ENCODE measurements at places on chromosomes 11 and 22.

- no peak for DNase-seq
- no peaks in the 10 kb centered on the region for H3K4me1 ChIP-seq
- no peak overlapping the region for H3K27ac ChIP-seq
- peaks cover 27% of the 10 kb centered on the region for H3K27me3 ChIP-seq
- H3K4me3 ChIP-seq, result no peak overlapping the region
These were observed 24.6 kb upstream of the DGAT2 start for GRCh38 chr11:75743711-75744563.

DNA sequence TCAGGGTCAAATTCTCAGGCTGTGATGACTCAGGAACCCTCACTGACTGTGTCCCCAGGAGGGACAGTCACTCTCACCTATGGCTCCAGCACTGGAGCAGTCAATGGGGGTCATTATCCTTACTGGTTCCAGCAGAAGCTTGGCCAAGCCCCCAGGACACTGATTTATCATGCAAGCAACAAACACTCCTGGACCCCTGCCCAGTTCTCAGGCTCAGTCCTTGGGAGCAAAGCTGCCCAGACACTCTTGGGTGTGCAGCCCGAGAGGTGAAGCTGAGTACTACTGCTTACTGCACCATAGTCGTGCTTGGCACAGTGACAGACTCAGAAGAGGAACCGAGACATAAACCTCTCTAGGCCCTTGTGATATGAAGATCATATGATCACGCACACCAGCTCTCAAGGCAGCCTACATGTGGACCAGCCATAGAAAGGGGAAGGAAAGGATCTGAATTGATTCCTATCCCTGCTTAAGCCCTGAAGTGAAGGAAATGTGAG, 58.2 kb downstream of the ZNF280B start:
- peaks cover 2% of the 10 kb centered on the region for H3K4me1 ChIP-seq
- H3K4me3 ChIP-seq, result no peak overlapping the region
- no peak overlapping the region for H3K27ac ChIP-seq

DNA sequence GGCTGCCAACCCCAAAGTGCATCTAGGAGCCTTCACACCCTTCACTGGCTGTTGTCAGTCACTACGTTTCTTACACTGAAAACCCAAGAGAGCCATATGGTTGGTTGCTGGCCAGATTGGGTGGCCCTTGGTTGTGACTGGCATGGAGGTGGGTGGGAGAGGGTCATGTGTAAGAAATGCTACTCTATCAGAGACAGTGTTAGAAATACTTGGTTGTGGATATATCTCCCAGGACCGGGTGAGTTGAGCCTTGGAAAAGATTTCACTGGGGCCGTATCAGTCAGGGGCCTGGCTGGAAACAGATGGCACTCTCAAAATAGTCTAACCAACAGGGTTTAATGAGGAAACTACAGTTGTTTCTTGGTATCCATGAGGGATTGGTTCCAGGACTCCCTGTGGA, 15.2 kb downstream of the ENDOD1 start:
- no peak overlapping the region for H3K4me3 ChIP-seq
- H3K4me1 ChIP-seq, result peaks cover 42% of the 10 kb centered on the region
- no peaks in the 10 kb centered on the region for H3K27me3 ChIP-seq
- no peak for DNase-seq

DNA sequence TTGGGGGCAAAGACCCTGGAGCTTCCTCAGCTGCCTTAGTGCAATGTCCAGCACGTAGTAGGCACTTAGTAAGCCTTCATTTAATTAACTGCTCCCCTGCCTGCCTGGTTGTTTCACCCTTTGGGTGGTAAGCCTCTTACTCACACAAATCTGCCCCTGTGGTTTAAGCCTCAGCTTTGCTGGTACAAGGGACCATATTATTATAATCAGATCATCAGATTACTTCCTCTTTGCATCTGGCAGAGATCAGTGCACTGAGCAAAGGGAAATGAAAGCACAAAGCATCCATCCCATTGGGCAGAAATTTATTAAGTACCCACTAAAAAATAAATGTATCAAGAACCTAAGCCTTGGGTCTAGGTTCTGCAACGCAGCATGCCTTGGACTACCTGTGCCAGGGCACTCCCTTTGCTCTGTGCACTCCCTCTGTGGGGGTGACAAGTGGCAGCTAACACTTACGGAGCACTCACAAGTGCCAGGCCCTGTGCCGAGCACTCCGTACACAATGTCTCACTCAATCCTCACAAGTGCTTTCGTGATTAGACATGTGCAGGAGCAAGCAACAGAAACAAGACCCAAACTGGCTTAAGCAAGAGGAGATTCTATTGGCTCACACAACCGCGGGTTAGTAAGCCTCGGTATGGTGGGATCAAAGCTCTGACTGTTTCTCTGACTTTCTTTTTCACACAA, 34.9 kb upstream of the DAGLA start:
- no peak for DNase-seq
- no peaks in the 10 kb centered on the region for H3K4me1 ChIP-seq
- no peaks in the 10 kb centered on the region for H3K36me3 ChIP-seq
- no peaks in the 10 kb centered on the region for H3K27me3 ChIP-seq
- no peak overlapping the region for H3K4me3 ChIP-seq

DNA sequence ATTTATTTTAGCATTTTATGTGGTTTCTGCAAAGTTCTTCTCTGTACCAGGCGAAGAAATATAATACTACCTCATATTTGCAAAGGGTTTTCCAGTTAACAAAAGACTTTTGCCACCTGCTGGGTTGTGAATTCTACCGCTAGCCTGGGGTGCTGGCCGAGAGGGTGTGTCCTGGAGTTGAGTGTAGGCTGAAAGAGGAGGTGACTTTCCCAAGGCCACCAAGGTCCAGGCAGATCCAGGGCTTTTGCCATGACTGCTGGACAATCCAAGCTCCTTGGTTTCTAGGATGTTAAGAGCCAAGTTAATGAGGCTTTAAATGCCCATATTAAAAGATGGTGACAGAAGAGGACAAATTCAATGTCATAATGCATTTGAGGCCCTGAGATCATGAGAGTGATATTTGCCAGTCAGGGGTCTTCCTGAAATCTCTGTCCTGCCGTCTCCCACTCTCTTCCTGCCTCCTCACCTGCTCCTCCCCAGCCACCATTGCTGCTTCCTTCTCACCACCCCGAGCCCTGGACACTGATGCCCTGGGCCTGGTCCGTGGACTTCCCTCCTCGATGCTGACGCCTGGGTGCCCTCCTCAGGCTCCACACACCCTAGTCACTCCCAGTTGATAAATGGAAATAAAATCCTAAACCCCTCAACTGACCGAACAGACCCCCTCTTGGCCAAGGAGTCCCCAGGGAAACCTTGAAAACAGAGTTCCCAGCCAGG, 825.6 kb downstream of the TBC1D22A start:
- H3K4me1 ChIP-seq, result no peaks in the 10 kb centered on the region
- no peak overlapping the region for H3K27ac ChIP-seq
- no peak for DNase-seq
- H3K4me3 ChIP-seq, result no peak overlapping the region
- H3K27me3 ChIP-seq, result no peaks in the 10 kb centered on the region
- no peaks in the 10 kb centered on the region for H3K36me3 ChIP-seq

- peaks cover 7% of the 10 kb centered on the region for H3K4me1 ChIP-seq
- H3K36me3 ChIP-seq, result peaks cover 4% of the 10 kb centered on the region
- H3K27ac ChIP-seq, result no peak overlapping the region
- H3K4me3 ChIP-seq, result no peak overlapping the region
These were observed 94.3 kb upstream of the BMAL1 start for GRCh38 chr11:13183094-13183825.

DNA sequence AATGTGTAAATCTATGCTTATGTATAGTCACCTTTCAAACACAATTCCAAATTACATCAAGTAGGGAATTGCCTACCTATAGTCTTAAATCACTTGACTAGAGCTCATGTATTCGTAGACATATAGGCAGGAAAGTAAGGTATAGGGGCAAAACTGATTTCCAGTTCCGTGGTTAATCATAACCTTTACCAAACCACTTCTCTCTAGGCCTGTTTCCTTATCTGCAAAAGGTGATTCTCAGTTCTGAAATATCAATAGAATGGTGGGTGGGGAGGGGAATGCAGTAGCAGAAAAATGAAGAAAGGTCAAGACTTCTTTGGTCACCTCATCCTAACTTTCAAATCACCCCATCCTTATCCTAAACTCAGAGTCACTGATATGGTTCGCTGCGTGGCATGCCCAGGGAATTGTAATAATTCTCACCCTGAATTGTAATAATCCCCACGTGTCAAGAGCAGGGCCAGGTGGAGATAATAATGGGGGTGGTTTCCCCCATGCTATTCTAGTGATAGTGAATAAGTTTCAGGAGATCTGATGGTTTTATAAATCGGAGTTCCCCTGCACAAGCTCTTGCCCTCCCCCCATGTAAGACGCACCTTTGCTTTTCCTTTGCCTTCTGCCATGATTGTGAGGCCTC, 1.9 kb upstream of the ANO5 start:
- peaks cover 8% of the 10 kb centered on the region for H3K4me1 ChIP-seq
- no peak overlapping the region for H3K27ac ChIP-seq
- no peak overlapping the region for H3K4me3 ChIP-seq
- H3K27me3 ChIP-seq, result peaks cover 35% of the 10 kb centered on the region

DNA sequence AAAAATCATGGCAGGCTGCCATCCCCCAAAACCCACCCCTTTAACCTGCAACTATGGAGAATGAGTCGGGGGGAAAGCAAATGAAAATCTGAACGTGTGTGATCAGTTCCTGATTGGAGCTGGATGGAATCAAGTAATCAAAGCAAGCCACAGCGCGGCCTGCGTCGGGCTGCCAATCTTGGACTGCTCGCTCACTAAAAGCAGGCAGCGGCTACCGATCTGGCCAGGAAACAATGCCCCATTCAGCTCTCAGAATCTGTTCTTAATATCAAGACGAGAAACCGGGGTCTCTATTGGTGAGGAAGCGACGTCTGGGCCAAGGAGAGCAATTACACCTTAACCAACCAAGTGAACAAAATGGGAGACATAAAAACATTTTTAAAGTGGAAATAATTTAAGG, 472.2 kb downstream of the SOX6 start:
- no peak for DNase-seq
- H3K36me3 ChIP-seq, result no peaks in the 10 kb centered on the region
- no peaks in the 10 kb centered on the region for H3K4me1 ChIP-seq
- H3K27me3 ChIP-seq, result no peaks in the 10 kb centered on the region
- H3K27ac ChIP-seq, result no peak overlapping the region
- H3K4me3 ChIP-seq, result no peak overlapping the region

- H3K27me3 ChIP-seq, result no peaks in the 10 kb centered on the region
- H3K27ac ChIP-seq, result no peak overlapping the region
- DNase-seq, result no peak
- no peaks in the 10 kb centered on the region for H3K4me1 ChIP-seq
- no peaks in the 10 kb centered on the region for H3K36me3 ChIP-seq
These were observed 60.2 kb downstream of the FLRT1 start for GRCh38 chr11:64095949-64096348.

DNA sequence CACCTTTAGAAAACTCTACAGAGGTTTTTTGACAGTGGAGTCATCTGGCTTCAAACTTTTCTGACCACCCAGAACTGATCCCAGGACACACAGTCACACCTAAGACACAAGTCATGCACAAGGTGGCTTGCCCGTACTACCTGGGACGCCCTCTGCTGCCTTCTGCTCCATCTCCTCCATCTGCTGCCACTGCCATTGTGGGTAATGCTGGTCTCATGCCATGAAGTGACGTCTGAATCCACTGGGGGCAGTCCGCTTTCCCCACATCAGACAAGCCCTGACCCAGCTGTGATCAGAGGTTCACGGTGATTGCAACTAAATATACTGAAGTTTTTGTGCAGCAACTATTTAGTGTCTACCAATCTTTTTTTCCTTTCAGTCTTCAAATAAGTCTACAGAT, 5.4 kb upstream of the NDUFS8 start:
- no peak overlapping the region for H3K27ac ChIP-seq
- no peaks in the 10 kb centered on the region for H3K27me3 ChIP-seq
- H3K4me1 ChIP-seq, result peaks cover 21% of the 10 kb centered on the region
- no peaks in the 10 kb centered on the region for H3K36me3 ChIP-seq

- no peak for DNase-seq
- no peaks in the 10 kb centered on the region for H3K27me3 ChIP-seq
- no peak overlapping the region for H3K4me3 ChIP-seq
- H3K36me3 ChIP-seq, result no peaks in the 10 kb centered on the region
- H3K27ac ChIP-seq, result no peak overlapping the region
These were observed 9.1 kb downstream of the P2RY6 start for GRCh38 chr11:73281201-73281741.

DNA sequence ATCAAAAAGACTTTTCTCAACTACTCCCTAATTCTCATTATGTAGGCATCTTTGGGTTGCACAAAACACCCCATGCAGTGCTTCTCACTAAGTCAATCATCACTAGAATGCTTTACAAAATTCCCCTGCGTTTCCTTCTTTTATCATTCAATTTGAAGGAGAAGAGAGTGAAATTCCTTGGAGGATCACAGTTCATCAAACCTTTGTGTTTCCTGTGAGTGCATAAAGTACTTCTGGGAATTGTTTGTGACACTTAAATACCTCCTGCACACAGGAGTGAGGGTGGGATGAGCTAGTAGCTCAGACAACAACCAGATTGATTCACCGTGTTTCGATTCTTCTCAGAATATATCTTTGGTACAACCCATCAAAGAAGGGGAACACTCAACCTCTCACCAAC, 3.7 kb upstream of the OR5AR1 start:
- H3K27ac ChIP-seq, result no peak overlapping the region
- H3K36me3 ChIP-seq, result no peaks in the 10 kb centered on the region
- no peak for DNase-seq
- no peaks in the 10 kb centered on the region for H3K27me3 ChIP-seq
- no peak overlapping the region for H3K4me3 ChIP-seq

DNA sequence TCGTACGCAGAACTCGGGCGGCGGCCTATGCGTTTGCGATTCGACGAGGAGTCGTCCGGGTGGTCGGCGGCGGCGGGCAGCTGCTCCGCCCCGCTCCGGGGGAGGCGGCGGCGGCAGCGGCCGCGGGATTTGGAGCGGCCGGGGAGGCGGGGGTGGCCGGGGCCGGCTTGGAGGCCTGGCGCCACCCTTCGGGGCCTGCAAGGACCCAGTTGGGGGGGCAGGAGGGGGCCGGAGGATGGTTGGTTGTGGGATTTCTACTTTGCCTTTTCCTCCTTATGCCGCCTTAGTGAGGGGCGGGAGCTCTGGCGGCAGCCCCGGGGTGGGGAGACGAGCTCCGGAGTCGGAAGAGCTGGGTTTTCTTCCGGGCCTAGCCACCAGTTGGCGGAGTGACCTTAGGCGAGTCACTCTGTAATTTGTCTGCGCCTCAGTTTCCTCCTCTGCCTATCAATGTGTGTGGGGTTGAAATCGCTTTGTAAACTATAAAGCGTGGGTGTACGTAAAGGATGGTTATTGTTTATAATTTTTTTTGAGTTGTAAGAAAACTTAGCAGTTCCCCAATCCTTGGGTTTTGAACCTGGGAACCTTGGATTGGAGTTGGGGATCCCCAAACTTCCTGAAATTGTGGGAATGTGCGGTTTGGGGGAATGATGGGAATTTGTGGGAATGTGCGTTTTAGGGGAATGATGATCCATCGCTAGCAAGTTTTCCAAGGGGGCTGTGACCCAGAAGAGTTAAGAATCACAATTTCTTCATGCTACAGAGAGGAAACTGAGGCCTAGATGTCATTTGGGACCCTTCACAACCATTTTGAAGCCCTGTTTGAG, 679 bp downstream of the TUG1 start:
- peak; percentile 45 for DNase-seq
- H3K36me3 ChIP-seq, result peaks cover 83% of the 10 kb centered on the region
- peak overlapping the region; percentile 83 for H3K27ac ChIP-seq
- H3K27me3 ChIP-seq, result peaks cover 2% of the 10 kb centered on the region
- H3K4me3 ChIP-seq, result peak overlapping the region; percentile 87

- no peak overlapping the region for H3K4me3 ChIP-seq
- no peaks in the 10 kb centered on the region for H3K27me3 ChIP-seq
- H3K4me1 ChIP-seq, result no peaks in the 10 kb centered on the region
- no peaks in the 10 kb centered on the region for H3K36me3 ChIP-seq
These were observed 72.6 kb downstream of the USP35 start for GRCh38 chr11:78261367-78261766.

Data from activated naive CD8-positive, alpha-beta T cell treated with anti-CD3 and anti-CD28 coated beads, Interleukin-2, amount 50 U/mL, for 24 hours (primary cell).